ENCODE measurements at places on chromosomes 7 and 10.

GRCh38 chr7:5314864-5315263, 32.1 kb downstream of the SLC29A4 start:
- no peak for DNase-seq

- DNase-seq, result no peak
Observed at GRCh38 chr10:51103554-51104217, 29.4 kb downstream of the PRKG1 start.

DNA sequence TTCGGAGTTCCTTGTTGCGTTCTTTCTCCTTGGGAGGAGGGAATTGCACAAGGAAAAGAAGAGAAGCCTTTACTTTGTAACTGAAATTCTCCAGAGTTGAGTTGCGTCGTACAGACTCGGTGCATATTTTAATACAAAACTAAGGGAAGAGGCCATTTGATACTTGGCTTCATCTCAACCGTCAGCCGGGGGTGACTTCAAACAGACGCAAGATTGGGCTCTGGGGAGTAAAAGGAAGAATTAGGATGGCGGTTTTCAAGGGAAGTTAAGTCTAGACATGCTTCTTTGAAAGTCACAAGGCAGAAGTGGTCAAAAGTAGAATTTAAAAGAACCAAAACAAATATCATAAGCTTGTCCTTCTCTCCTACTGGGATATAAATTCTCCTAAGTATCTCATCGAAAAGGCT, 1.6 kb downstream of the PRR15 start:
- DNase-seq, result no peak

DNA sequence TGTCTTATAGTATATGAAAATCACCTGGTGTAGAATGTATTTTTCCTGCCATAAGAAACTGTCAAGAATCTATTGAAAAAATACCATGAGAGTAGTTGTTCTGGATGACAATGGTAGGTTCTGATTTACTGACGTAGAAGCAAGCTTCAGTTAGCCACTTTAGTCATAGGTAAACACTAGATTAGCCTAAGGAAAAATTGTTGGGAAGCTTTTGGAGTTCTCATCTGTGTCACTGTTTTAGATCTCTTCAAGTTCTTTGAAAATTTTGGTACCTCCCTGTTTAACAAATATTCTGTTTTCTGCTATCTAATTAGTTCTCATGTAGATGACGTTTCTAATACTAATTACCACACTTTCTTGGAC, 131.8 kb downstream of the ADK start:
- DNase-seq, result no peak

GRCh38 chr7:25329815-25330214, 101.5 kb upstream of the NPVF start:
- no peak for DNase-seq

DNA sequence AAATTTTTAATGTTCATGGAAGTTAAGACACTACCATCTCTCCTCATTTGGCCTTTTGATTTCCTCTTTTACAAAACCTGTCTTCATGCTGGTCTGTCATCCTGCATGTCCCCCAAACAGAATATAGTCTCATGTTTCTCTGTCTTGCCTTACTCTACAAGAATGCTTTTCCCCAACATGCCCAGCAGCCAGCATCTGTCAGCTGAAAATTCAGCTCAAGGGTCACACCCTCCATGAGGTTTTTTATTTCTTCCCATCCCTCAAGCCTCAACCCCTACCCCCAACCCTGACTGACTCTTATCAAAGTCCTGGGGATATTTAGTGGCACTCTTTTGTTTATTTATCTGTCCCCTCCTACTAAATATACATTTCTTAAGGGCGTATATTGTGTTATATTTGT, 202.0 kb downstream of the ANK3 start:
- no peak for DNase-seq

DNA sequence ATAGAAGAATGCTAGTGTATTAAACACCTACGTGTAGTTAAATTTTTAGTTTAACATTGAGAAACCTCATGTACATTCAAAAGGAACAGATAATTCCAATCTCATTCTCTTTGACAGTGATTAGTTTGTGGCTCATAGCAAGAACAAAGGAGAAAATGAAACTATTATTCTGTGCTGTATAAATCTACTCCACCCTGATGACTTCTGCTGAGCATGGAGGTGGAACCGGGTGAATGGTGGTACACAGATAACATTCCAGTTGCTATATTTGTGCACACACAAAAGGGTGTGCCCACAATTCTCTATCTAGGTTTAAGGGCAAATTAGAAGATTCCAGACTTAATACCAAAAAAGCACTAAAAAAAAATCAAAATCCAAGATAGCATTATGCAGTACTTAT, 17.0 kb upstream of the RALA start:
- DNase-seq, result no peak

DNA sequence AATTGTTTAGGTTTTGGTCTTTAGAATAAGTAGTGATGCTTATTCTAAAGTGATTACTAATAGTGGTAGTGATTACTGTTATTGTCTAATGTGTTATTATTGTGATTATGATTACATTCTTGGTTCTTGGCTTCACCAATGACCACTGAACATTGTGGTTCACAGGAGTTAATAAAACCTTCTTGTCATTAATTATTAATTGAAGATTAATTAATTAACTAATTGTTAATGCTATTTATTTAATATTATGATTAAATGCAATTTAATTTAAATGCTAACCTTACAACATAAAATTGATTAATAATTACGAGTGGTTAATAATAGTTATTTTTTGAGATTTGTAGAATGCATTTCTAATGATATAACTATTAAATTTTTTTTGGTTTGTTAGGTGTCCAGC, 747.7 kb upstream of the POM121L12 start:
- DNase-seq, result no peak

- peak; percentile 5 for DNase-seq
Observed at GRCh38 chr7:144628176-144628575, 207.7 kb downstream of the TPK1 start.

DNA sequence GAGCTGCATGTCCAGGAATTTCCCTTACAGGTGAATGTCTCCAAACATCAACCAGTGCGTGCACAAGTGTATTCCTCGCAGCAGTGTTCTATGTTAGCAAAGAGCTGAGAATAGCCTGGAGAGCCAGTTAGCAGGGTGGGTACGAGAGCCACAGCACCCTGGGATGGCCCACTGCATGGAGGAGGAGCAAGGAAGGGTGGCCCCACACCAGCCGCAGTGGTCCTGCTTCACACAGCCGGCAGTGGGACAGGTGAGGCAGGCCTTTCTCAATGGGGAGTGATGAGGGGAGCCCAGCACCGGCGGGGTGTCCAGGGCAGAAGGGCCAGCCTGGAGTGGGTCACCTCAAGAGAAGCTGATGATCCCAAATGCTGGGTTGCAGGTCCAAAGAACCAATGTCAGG, 240.7 kb downstream of the TCERG1L start:
- no peak for DNase-seq
